Stimulated activated CD8-positive, alpha-beta memory T cell treated with anti-CD3 and anti-CD28 coated beads, Interleukin-4, amount 100 ng/mL, for 4 hours (primary cell): ENCODE measurements at places on chromosomes 5 and 9.

DNA sequence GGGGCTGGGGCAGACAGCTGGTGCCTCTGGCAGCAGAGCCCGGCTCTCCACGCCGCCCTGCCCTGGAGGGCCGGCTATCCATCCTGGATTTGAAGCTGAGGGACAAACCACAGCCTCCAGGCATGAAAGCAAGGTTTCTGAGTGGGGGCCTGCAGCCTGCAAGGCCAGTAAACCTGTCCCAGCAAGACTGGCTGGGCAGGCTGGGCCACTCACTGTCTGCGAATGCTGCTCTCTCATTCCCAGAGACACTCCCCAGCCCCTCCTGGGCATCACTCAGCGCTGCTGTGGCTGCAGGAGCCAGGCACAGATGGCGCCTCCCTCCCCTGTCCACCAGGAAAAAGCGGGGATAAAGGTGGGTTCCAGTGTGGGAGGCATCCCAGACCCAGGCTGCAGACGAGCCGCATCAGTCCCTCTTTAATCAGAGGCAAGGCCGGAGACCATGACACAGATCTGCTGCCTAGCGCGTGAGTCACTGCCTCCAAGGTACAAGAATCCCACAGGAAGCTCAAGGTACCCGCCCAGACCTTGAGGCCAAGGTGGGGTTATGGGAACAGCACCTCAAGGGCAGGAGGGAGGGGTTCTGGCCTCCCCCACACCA, 118.0 kb downstream of the VAV2 start:
- DNase-seq, result no peak

- no peak for DNase-seq
Observed at GRCh38 chr5:139148986-139149385, 49.2 kb downstream of the SIL1 start.

DNA sequence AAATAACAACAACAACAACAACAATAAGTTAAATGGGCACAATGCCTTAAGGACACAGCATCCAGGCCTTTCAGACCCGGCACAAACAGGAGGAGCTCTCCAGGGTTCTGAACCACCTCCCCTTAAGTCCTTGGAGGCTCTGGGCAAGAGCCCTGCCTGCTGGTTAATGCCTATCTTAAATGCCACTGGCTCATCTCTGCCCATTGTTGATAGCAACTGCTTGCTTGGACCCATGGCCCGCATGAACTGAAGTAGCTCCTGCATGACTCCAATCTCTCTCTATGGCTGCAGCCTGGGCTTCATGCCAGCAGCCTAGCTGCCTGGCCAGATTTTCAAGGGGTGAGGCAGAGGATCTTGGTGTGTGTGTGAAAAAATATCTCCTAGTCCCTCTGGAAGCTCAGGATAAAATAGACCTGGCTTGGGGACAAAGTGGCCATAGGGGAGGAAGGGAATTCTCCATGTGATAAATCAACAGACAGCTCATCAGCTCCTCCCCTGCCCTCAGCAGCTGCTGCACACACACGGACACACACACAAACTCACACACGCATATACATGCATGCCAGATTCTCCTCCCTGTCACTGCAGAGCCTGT, 27.4 kb downstream of the FAM219A start:
- no peak for DNase-seq

- DNase-seq, result no peak
Observed at GRCh38 chr5:95712347-95712958, 18.7 kb upstream of the RHOBTB3 start.

- no peak for DNase-seq
Observed at GRCh38 chr9:113570106-113570505, 106.6 kb downstream of the RGS3 start.

DNA sequence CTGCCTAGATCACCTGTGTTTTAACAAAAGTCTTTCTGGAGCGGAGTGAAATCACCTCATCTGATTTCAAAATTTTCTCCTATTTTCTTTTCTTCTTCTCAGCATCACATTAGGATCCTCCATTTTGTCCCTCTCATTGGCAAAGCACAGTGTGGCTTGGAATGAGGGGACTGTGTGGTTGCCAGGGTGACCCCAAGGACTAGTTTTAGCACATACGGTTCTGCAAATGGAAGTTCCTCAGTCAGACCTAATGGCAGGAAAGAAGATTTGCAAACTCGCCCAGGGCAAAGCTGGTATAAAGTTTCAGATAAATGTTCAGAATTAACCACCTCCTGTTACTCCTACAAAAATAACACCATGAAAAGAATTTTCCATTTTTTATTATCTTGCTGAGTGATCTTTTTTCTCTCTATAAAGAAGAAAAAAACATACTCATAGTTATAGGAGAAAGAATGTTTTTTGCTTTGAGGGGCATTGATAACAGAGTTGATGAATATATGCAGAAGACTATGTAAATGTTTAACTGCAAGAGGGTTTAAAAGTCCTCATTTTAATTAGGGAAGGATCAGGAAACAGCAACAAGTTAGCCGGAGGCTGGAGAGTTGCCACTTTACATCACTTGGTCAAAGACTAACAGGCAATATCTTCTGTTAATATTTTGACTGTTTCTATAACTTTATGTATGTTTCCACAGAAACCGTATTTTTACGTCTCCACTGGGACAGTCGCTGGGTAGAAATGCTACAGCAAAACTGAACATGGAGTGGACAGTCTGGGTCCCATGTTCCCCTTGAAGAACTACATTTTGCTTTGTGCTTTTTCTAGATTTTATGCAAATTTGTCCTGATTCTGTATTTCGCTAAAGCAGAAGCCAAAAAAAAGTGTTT, 257.8 kb downstream of the NR2F1-AS1 start:
- no peak for DNase-seq

DNA sequence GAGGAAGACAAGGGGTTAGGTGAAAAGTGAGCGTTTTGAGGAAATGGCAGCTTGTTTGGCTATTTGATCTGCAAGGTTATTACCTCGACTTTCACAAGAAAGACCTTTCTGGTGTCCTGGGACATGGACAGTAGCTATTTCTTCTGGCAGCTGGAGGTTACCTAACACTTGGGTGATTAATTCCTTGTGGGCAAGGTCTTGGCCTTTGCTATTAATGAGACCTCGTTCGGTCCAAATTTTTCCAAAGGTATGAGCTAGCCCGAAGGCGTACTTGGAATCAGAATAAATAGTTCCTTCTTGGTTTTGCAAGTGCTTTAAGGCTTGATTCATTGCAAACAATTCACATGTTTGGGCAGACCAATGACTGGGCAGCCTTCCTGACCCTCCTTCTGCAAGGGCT, 4.9 kb downstream of the GTF3C5 start:
- no peak for DNase-seq

DNA sequence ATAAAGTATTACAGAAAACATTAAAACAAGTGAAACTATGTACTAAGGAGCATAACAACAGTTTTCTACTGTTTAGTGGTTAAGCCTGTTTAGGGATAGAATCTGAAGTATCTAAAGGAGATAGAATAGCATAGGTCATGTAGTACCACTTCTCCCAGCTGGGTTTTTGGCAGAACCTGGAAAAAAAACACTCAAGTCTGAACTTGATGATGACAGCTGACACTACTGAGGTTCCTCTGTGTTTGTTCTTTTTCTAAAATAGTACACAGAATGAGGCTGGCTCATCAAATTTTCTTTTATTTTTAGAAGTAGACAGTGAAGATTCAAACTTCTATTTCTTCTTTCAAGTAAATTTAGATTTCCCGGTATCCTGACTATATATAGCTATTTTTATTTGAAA, 203.8 kb upstream of the ACO1 start:
- DNase-seq, result no peak

GRCh38 chr5:92678640-92679039, 902.4 kb downstream of the NR2F1-AS1 start:
- DNase-seq, result no peak

DNA sequence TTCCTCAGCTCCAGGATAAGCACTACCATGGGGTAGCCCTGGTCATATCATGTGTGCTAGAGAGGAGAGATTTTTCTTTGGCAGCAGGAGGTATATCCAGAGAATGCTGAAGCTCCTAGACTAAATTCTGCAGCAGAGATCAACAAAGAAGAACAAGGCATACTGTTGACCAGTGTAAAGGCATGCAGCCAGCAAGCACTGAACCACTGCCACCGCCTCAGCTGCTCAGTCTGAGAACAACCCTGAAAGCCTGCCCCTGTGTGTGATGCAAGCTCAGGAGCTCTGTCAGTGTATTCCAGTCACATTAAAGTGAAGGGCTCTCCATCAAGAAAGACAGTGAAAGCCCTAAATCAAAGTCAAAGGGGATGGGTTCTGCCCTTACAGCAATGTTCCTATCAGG, 439.5 kb upstream of the CD180 start:
- DNase-seq, result no peak

DNA sequence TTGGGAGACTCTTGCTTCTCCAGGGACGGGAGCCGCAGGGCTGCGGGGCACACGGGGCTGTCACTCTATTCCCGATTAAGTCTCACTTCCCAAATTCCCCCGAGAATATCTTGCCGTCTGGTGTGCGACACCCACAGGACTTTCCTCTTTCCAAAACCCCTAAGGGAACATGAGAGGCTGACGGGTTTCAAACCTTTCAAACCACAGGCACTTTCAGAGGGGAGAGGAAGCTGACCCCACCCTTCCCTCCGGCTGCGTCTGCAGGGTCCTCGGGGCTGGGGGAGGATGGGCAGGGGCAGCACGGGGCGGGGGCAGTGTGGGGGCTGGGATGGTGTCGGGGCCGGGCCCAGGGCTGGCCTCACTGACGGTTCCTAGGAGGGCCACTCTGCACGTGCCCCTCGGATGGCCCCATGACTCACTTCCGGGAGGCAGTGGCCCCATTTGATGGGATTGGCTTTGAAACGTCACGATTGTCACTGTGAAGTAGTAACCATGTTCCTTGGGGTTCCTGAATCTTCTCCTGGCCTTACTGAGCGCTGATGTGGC, 38.2 kb downstream of the SLC9A3 start:
- DNase-seq, result no peak

GRCh38 chr5:174953871-174954270, 229.5 kb downstream of the MSX2 start:
- no peak for DNase-seq

- DNase-seq, result no peak
Observed at GRCh38 chr5:1390861-1391600, 46.1 kb upstream of the CLPTM1L start.
